ENCODE measurements at places on chromosomes 1 and 21. TPM values are rescaled to one million over a fixed set of nuclear protein-coding genes. Genes with fewer than 3 reads are reported as not detected.

GRCh38 chr21:43274946-43275310 lies 106.1 kb downstream of the CRYAA start:
- no peak for DNase-seq

The CELA2B gene
- not detected for total RNA-seq

DNA sequence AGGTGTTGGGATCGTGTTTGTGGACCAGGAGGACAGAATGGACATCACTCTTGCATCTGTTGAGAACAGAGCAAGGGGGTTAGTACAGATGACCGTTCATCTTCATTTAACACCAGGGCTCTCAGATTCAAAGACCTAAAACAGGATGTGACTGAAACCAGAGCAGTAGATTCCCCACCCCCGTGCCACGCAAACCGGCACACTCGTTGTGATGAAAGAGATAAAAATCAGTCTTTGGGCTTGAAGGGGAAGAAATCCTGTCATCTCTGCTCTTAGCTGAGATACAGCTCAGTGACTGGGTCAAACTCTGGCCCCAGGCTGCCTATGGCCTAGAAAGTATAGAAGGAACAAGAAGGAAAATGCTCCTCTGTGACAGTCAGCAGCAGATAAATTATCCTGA lies 146.2 kb upstream of the KRTAP19-8 start:
- no peak for DNase-seq

The NR0B2 gene
- not detected for total RNA-seq

DNA sequence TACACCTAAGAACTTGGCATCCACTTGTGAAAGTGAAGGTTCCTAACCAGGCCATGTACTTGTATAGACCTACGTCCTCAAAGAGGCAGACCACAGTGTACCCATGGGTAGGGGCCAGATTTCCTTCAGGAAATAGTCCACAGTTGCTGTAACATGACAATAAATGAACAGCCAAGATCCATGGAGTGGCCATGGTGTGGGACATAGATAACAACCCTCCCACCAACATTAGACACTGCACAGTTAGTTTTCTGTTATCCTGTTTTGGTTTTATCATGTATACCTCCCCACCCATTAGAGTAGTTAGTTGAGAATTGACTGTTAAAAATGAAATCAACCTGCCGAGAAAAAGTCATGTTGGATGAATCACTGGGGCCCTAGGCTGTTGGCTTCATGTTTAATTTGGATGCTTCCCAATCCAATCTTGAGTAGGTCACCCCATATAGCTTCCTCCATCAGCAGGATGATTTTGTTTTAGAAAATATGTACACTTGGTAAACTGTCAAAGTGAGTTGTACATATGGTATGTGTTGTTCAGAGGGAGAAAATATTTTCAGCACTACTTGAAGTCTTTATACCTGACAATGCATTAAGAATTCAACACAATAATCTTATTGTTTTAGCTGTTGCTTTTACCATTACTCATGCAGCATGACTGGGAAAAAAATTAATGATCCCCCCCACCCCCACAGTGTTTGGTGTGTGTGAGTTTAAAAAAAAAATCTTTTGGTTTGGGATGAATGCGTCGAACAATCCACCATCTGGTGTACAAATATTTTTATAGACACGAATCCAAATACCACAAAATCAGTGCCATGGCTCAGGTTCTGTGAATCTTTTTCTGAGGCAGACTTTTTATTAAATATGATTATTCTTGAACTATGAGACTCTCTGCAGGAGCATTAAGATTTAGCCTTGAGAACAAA lies 88.3 kb upstream of the ARHGAP29 start:
- DNase-seq, result peak; percentile 99

DNA sequence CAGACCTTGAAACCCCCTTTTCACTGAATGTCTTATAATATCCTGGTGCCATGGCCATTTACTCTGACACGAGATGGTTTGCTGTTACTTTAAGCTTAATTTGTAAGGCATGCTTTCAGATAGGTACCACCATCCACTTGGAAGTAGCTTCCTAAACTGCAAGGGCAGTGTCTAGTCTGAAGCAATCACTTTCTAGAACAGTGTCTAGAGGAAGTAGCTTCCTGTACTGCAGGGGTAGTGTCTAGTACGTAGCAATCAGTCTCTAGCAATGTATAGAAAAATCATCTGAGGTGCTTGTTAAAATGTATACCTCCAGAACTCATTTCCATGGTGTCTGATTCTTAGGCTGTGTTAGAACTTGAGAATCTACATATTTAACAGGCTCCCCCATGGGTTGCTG lies 42.5 kb downstream of the ZBTB40 start:
- no peak for DNase-seq

DNA sequence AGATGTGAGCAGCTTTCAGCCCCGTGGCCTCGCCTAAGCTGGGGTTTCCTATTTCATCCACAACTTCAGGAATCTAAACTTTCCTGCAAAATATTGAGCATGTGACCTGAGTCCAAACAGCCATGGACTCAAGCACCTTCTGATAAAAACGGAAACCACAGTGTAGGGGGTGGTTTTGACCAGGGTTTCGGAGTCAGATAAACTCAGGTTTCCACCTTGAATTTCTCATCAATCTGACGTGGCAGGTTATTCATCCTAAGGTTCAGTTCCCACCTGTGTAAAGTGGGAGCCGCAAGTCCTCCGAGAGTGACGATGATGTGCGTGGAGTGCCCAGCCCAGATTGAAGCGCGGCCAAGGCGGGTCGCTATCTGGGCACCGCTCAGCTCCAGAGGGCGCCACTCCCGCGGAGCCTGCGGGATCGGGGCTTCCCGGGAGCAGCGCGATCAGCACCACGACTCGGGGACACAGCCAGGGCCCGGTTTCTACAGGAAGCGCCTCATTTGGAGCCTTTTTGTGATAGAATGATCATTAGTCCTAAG lies 871 bp upstream of the ETS2 start:
- peak; percentile 57 for DNase-seq

The PPM1J gene
- total RNA-seq, result 1.3 TPM

The TAL1 gene
- not detected for total RNA-seq

The EPHA2 gene
- total RNA-seq, result 212 TPM

DNA sequence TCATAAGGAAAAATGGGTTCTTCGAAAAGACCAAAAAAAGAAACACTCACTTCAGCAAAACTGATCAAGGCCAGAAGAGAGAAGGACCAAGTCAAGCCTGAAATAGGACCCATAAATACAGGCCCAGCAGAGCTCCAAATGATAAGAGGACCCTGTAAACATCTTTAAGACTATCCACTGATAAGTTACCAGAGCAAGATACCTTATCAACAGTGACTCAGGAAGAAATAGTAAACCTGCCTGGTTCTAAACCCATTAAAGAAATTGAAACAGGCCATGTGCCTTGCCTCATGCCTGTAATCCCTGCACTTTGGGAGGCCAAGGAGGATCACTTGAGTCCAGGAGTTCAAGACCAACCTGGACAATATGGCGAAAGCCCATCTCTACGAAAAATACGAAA lies 81.8 kb upstream of the ERRFI1 start:
- DNase-seq, result no peak

The SPOCD1 gene
- 52.0 TPM for total RNA-seq

- DNase-seq, result no peak
Measured at GRCh38 chr1:197285526-197286205, 17.6 kb downstream of the CRB1 start.

GRCh38 chr1:207981976-207982375 lies 71.1 kb upstream of the CD34 start:
- DNase-seq, result no peak

- DNase-seq, result peak; percentile 61
Measured at GRCh38 chr21:28805885-28806284, 186.8 kb downstream of the LTN1 start.

- peak; percentile 83 for DNase-seq
Measured at GRCh38 chr1:227343727-227344551, 25.6 kb upstream of the CDC42BPA start.

DNA sequence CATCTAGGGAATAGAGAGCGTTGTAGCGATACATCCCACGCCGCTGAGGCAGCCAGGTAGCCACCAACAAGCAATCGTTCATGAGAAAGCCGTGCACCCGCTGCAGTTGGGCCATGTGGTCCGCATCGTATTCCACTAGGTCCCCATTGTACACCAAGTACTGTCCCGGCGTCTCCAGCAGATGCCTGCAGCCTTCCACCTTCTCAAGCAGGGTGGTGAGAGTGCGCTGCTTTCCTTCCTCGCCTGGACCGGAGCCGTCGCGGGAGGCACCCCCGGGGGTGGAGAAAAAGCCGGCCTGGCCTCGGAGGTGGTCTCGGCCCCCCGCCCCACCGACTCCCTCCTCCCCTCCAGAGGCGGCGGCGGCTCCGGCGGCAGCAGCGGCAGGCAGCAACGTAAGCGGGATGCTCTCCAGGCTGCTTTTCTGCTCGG lies 595 bp downstream of the EXOC8 start:
- peak; percentile 19 for DNase-seq

DNA sequence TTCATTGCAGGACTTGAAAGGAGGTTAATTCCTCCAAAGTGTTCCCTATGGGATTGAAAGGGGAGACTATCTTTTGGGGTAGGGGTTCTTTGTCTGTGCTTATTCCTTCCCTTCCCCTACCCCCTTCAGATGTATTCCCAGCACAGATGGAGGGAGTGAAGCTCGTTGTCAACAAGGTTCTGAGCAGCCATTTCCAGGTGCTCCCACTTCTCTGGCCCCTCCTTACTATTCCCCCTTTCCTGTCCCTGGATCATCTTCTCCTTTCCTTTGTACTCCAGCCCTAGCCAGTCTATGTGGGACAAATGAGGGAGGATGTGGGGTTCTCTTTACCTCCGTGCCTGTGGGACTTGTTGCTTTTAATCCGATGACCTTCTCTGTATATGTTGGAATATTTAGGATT lies 899 bp downstream of the TOMM40L start:
- DNase-seq, result no peak

- no peak for DNase-seq
Measured at GRCh38 chr21:45458281-45459170, 53.6 kb downstream of the COL18A1 start.

GRCh38 chr1:59898927-59899326 lies 27.6 kb downstream of the CYP2J2 start:
- DNase-seq, result no peak

The FAM72B gene
- 9.2 TPM for total RNA-seq

- DNase-seq, result no peak
Measured at GRCh38 chr21:45430521-45431501, 25.8 kb downstream of the COL18A1 start.

GRCh38 chr21:46171996-46172862 lies 12.0 kb downstream of the SPATC1L start:
- DNase-seq, result no peak

The TMEM240 gene
- not detected for total RNA-seq

- no peak for DNase-seq
Measured at GRCh38 chr1:158212320-158212719, 31.6 kb downstream of the CD1D start.

DNA sequence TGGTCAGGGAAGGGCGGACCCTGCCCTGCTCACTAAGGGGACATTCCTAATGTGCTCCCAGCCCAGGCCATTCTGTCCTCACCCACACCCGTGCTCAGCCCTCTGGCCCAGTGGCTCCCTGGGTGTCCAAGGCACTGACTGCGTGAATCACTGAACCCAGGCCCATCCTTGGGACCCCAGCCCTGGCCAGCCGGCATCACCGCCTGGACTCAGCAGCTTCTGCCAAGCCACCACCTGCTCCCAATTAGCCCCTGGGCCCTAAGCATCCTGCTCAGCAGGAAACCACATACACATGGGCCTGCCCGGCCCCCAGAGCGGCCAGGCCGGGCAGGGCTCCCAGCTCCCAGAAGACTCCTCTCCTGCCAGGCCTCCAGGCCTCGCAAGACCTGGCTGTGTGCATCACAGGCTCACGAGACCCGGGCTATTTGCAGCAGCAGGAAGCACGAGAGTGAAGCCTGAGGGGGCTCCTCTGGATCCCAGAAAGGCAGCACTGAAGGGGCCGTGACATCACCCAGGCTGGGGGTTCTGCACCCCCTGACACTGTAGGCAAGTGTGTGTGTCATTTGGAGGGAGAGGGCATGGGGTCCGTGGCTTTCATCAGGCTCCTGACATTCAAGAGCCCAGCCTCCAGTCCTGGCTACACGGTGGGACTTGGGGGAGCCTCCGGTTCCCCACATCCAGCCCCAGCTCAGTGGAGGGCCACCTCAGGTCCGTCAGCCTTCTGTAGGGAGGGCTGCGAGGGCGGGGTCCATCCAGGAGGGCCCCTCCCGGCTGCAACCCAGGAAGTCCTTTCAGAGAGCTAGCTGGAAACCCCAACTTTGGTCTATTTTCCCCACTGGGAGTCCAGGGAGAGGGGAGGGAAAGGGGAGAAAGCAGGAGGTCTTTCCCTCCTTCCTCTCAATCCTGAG lies 1.6 kb downstream of the MFAP2 start:
- DNase-seq, result peak; percentile 79

DNA sequence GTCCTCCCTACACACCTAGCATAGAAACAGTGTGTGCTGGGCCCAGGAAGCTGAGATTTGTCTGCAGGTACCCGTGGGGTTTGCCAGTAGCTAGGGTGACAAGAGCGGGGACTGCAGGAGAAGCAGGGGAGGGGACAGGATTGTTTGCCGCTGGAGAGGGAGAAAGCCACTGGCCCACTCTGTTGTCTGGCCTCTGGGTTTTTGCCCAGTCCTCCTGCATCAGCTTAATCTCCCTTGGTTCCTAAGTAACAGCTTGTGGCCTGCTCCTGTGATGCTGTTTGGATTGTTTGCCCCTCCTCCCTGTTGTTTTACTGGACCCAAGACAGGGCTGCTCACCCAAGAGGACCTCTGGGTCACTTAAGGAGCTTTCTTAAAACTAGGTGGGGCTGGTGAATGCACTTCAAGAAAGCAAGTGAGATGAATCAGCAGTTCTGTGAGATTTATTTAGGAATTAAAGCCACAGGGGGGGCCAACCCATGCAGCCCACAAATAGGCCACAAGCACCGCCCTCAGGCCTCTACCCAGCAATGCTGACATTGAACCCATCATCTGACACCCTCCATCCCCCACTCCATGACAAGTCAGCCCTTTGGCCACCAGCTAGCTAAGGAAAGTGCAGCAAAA lies 142.8 kb downstream of the ZZZ3 start:
- peak; percentile 99 for DNase-seq

GRCh38 chr1:40633931-40634376 lies 31.5 kb downstream of the RIMS3 start:
- DNase-seq, result no peak

DNA sequence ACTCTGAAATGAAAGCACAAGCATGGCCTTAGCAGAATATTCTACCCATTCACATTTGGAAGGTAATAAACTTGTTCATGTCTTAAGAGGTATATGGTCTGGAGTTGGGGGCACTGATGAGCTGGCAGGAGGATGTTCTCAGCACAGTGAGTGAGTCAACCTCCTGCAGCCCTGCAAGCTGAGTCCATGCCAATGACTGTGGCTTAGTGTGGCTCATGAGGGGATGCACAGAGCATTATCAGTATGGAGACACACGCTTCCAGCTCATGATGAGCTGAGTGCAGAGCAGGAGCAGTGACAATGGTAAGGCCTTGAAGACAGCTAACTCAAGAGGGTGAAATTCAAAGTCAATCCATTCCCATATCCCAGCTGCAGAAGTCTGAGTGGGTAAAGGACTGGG lies 102.3 kb downstream of the TNFSF18 start:
- peak; percentile 95 for DNase-seq

- DNase-seq, result no peak
Measured at GRCh38 chr1:53288002-53288789, 39.7 kb downstream of the LRP8 start.

The GSTM1 gene
- not detected for total RNA-seq

GRCh38 chr1:49995734-49996133 lies 28.0 kb downstream of the AGBL4 start:
- no peak for DNase-seq
